ENCODE measurements at places on chromosomes 5 and 9. TPM values are rescaled to one million over a fixed set of nuclear protein-coding genes. Genes with fewer than 3 reads are reported as not detected.

- no peak for DNase-seq
Measured at GRCh38 chr5:30918171-30918570, 275.3 kb upstream of the CDH6 start.

GRCh38 chr9:114076237-114077161 is 1.6 kb downstream of the AMBP start:
- peak; percentile 46 for DNase-seq

The DTWD2 gene
- 8.5 TPM for total RNA-seq

GRCh38 chr9:12812710-12813109 is 37.9 kb downstream of the LURAP1L start:
- DNase-seq: no peak

DNA sequence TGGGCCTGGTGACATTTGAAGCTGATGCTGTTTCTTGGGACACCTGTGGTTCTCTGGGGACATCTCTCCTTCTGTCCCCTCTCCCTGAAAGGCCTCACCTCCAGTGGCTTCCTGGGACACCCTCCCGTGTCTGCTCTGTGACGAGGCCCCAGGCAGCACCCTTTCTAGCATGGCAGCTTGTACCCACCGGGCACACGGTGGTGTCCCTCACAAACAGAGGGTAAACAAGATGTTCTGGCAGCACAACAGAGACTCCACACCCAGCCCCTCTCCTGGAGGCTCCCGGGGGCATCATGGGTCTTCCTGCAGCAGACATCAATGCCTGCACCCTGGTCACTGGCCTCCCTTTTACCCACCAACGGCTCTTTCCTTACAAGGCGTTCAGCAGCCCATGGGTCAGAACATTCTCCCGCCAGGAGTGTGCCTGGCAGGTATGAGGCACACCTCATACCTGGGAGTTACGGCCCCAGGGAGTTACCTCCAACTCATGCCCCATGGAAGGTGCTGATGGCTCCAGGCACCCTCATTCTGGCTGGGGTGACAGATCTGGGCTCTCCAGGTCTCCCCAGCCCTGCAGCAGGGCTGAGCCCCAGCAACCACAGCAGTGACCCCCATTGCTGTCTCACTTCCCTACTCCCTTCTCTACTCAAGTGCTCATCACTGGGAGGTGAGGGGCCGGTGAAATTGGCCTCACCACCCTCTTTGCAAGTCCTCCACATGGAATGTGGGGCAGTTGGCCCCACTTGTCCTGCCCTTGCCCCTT is 51.1 kb downstream of the BARX1 start:
- peak; percentile 53 for DNase-seq
